ENCODE measurements at places on chromosomes 5 and 9. TPM values are rescaled to one million over a fixed set of nuclear protein-coding genes. Genes with fewer than 3 reads are reported as not detected.

CENPK gene
- total RNA-seq: 65.5 TPM

NOXA1 gene
- total RNA-seq: not detected

EPB41L4A gene
- under 0.01 TPM for total RNA-seq

CTSL gene
- 169 TPM for total RNA-seq

NRG2 gene
- total RNA-seq: 1.9 TPM

NFIB gene
- 9.1 TPM for total RNA-seq

SCGB3A1 gene
- total RNA-seq: not detected

CRB2 gene
- not detected for total RNA-seq

IL11RA gene
- total RNA-seq: 0.72 TPM

CEP72 gene
- 3.1 TPM for total RNA-seq

SLC22A5 gene
- total RNA-seq: 4.0 TPM

ACTBL2 gene
- total RNA-seq: 0.24 TPM

FBXL17 gene
- 6.9 TPM for total RNA-seq

SLC36A1 gene
- total RNA-seq: 2.5 TPM

PCDHGA6 gene
- total RNA-seq: 1.3 TPM

FBP1 gene
- not detected for total RNA-seq

UBE2QL1 gene
- total RNA-seq: 0.49 TPM

GDA gene
- 0.20 TPM for total RNA-seq

CDC20B gene
- total RNA-seq: not detected

ARHGEF37 gene
- 0.29 TPM for total RNA-seq

TMEM215 gene
- not detected for total RNA-seq

RLN1 gene
- 0.39 TPM for total RNA-seq

KCNN2 gene
- total RNA-seq: not detected

SLC12A7 gene
- total RNA-seq: 0.98 TPM

GPX8 gene
- total RNA-seq: 116 TPM

PCDHGA12 gene
- total RNA-seq: 19.9 TPM

IL33 gene
- not detected for total RNA-seq

ALDH1A1 gene
- total RNA-seq: not detected

CBY3 gene
- total RNA-seq: not detected

EGFLAM gene
- total RNA-seq: 0.12 TPM

RLN2 gene
- total RNA-seq: 0.29 TPM

ST6GALNAC4 gene
- 14.0 TPM for total RNA-seq

STC2 gene
- 68.5 TPM for total RNA-seq

CCDC183 gene
- total RNA-seq: not detected

ANKRD34B gene
- not detected for total RNA-seq
